Karpas-422 (cell line): ENCODE measurements at places on chromosomes 6 and 20.
A peak's percentile ranks its signal among the peaks of the same experiment; 100 is the strongest.

DNA sequence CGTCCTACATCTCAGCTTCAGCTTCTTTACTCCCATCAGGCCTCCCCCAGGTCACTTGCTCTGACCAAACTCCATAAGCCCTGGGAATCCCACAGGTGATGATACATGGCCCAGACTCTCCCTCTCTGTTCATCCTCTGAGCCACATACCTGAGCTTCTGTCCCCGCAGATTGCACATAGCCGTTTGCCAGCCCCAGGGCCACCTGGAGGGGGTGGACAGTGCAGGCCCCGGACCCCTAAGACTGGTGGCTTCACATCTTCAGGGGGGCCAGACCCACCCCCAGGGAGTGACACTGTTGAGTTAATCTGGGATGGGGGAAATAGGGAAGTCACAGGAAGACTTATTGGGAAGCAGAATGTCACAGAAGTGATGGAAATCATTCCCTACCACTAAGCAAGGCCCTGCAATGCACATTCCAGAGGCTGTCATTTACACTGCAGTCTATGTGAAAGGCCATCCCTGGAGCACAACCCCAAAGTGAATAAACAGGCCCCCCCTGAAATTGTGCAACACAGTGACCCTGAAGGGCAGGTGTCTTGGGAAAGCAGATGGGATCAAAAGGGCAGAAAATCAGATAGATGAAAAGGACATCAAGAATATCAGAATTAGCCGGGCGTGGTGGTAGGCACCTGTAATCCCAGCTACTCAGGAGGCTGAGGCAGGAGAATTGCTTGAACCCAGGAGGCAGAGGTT lies 2.2 kb downstream of the RXRB start:
- no peak for DNase-seq

DNA sequence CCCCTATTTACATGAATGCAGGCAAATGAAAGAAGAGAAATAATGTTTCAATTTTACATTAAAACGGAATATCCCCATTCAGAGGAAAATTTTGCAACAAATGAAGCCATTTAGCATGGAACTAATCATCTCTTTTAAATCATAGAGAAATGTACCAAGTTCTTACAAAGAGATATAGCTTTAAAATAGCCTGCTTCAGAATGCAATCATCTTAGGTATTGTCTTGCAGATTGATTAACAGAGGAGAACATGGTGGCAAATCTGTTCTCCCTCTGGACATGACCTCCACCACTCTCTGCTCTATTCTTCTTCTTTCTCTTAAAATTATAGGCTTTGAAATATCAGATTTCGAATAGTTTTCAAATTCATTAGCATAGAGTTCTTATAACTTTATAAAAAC lies 155.7 kb upstream of the DTNBP1 start:
- no peak for DNase-seq

- DNase-seq, result peak; percentile 85
These were observed 49.5 kb downstream of the TOX2 start for GRCh38 chr20:43963872-43964791.

DNA sequence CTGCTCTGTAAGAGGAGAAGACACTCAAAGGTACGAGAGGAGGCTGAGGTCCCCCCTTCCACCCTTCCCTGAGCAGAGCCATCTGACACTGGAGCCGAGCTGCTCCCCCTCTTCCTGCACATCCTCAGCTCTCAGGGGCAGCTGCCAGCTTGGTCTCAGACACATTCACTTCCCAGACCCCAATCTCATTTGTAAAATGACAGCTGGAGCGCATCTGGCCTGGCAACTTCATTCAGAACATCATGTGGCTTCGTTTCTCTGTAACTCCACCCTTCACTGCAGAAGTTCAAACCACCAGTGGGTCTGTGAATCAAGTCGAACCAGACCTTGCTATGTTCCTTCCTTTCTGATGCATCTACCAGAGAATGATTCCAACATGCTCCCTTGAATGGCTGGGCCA lies 145.6 kb upstream of the CDH4 start:
- DNase-seq, result no peak

GRCh38 chr20:63850689-63851547 lies 10.4 kb upstream of the ABHD16B start:
- no peak for DNase-seq

DNA sequence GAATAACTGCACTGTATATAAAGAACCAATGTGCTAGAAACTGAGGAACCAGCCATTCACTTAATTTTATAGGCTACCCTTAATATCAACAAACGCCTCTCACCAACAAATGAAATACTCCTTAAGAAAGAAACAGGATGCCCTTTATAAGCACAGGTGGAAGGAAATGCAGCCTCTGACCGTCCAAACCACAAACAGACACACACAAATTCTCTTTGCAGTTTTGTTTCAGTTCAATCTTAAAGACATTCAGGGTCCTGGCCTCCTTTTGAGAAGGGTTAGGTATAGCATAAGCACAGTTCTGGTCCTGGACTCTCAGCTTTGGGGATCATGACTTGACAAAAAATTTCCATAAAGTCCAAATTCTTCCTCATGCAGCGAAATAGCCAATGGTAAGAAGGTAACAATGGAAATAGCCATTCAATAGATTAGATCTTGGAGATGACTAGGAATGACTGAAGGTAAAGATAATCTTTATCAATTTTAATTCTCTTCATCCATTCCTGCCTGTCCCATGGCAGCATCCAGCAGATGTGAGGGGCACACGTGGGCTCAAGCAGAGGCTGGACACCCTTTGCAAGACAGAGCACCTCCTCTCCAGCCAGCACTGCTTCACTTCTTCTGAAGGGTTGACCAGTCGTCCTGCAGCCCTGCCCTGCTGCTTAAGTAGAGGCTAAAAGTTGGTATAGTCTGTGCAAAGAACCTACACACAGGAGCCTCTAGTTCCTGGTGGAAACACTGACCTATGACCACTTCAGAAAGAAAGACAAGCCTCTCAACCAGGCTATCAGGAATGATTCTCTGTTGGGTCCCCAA lies 123.9 kb downstream of the CD83 start:
- DNase-seq, result no peak

DNA sequence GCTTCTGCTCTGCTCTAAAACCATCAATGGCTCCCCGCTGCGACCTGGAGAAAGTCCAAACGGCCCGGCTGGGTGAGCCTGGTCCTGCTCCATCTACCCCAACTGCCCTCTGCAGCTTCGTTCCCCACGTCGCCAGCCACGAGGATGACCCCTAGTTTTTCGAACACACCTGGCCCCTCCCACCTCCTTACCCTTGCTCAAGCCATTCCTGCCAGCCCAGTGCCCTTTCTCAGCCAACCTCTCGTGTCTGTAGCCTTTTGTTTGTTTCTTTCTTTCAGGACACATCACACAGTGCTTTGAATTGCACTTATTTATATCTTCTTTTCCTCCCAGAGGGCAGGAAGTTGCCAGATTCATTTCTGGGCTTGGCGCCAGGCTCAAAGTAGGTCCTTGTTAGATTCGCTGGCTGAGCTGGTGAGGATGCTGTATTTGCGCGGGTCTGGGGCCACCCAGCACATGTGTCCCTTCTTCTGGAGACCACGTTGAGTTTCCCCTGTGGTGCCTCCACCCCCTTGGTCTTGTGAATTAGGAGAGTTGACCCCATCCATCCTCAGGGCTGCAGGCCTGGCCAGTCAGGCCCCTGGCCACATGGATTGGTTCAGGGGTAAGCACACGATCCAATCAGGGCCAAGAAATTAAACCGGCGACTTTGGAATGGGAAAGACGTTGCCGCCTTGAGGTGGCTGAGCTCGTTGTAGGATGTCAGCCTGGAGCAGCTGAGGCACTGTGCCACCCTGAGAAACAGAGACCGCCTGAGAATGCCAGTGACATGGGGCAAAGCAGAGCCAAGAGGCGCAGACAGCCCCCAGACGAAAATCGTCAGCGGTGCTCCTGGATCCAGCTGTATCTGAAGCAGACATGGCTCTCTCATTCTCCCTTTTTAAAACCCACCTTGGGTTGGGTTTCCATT lies 156.0 kb downstream of the CEBPB start:
- no peak for DNase-seq

DNA sequence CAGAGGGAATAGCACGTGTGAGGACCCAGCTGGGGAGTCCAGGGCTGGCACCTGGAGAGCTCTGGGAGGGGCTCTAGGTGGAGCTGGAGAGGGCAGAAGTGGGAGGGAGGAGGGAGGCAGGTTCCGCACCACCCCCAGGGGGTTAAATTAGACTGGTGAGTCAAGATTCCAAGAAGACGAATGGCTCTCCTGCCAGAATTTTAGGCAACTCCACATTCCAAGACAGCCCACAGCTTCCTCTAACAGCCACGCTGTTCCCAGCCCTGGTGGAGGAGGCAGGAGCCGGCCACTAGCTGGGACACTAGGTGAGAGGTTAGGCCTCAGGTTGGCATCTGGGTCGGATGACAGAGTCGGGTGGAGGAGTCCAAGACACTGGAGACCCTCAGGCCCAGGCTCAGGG lies 60.2 kb downstream of the TFAP2C start:
- DNase-seq, result peak; percentile 29

GRCh38 chr6:14701946-14702345 lies 543.9 kb upstream of the JARID2 start:
- DNase-seq, result no peak

- DNase-seq, result no peak
These were observed 15.7 kb upstream of the EZR start for GRCh38 chr6:158834675-158835385.

DNA sequence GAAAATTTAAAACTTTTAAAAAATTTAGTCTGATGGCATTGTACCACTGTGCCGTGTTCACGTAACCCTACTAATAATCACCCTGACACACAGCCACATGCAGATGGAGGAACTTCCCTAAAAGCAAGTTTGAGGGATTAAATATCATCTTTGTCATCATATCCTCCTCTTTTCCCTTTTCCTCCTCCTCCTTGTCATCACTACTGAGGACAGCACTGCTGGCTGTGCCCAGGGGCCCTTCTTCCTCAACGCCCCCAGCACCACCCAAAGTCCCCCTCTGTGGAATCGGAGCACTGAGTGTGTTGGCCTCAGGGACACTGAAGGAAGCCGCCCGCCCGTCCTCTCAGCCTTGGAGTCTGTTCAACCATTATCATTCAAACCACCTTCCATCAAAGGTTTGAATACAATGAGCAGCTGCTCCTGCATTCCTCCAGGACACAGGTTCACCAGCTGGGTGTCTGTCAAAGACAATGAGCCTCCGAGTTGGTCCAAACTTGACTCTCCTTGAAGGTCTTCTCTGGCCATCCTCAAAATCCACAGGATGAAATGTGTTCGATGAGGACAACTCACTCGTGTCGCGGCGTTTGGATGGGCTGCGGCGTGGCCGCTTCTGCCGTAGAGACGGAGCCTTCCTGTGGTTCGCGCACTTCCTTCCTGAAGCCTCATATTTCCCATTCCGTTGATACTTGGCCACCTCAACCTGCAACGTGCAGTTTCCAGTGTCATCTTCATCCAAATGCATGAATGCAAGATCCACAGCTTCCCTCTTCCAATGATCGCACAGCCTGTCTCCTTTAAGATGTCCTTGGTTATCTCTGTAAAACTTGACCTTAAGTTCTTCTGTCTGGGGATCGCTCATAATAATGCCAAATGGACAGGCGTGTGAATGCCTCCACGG lies 23.3 kb downstream of the NQO2 start:
- DNase-seq, result peak; percentile 59

DNA sequence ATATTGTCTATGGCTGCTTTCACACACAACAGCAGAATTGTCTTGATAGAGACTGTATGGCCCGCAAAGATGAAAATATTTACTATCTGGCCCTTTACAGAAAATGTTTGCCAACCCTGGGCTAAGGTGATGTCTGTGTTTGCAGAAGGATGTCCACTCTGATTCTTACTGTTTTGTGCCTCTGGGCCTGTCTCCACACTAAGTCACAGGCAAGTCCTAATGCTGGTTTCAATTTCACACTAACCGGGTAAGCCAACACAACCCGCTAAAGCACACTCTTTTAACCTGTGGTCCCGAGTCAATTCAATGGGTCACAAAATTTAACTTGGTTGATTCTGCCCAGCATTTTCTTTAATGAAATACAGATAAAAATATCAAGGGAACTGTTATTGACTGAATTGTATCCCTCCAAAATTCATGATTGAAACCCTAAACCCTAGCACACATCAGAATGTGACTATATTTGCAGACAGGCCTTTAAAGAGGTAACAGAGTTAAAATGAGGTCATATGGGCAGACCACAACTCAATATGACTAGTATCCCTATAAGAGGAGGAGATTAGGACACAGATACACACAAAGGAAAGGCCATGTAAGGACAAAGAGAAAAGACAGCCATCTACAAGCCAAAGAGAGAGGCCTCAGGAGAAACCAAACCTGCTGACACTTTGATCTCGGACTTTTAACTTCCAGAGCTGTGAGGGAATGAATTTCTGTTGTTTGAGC lies 78.4 kb downstream of the FYN start:
- no peak for DNase-seq

- no peak for DNase-seq
These were observed 591.3 kb upstream of the HS3ST5 start for GRCh38 chr6:114934079-114934478.

DNA sequence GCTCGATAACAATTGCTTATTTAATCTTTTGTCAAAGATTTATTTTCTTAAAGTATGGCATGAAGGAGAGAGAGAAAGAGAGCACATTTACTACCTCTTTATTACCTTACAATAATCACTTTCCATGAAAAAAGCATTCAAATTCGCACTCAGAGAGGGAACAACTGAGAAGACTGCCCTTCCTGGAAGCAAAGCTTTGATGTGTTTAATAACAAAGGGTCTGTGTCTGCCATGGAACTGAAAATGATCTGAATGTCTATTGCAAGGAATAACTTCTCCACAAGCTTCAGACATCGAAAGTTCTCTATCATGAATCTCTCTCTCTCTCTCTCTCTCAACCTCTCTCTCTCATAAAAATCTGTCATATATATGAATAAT lies 308.9 kb downstream of the HDGFL1 start:
- DNase-seq, result no peak

- DNase-seq, result no peak
These were observed 75.8 kb downstream of the TMEM170B start for GRCh38 chr6:11613336-11613735.

GRCh38 chr6:24832794-24833193 lies 34.1 kb upstream of the ARMH2 start:
- no peak for DNase-seq

- DNase-seq, result no peak
These were observed 186.7 kb downstream of the GJA10 start for GRCh38 chr6:90080876-90081481.

- DNase-seq, result no peak
These were observed 7.1 kb downstream of the CSNK2A1 start for GRCh38 chr20:536426-537010.

GRCh38 chr6:128327890-128328289 lies 192.5 kb downstream of the PTPRK start:
- DNase-seq, result peak; percentile 78
